ENCODE measurements at places on chromosomes 5 and 9.

DNA sequence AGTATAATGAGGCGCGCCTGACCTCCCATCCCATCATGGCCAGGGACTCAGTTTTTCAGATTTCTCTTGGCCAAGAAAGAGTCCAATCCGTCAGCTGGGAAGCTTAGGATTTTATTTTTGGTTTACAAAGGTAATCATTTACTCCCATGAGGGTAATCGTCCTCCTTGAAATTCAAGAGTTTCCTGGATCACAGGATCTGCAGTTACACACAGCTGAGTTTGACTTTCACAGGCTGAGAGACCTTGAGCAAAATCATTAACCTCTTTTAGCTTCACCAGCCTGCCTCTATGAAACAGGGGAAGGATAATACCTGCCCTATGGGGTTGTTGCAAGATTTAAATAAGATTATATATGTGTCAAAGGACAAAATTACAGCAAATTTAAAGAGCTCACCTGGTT lies 15.4 kb upstream of the AK3 start:
- DNase-seq, result no peak

DNA sequence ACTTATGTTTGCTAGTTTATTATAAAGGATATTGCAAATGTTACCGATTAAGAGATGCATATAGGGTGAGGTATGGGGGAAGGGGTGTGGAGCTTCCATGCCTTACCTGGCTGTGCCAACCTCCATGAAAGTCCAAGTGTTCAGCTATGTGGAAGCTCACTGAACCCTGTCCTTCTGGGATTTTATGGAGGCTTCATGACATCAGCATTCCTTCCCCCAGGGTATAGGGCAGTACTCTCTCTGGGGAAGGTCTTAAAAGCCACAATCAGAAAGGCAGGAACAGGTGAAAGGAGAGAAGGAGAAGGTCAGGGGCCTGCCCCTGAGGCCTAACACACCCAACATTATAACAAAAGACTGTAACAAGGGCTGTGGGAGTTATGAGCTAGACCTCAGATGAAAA lies 592.6 kb downstream of the PDE4D start:
- DNase-seq, result no peak

GRCh38 chr5:32278406-32278805 lies 34.3 kb downstream of the MTMR12 start:
- no peak for DNase-seq

- no peak for DNase-seq
These were observed 3.5 kb downstream of the ARL15 start for GRCh38 chr5:54306893-54307292.

DNA sequence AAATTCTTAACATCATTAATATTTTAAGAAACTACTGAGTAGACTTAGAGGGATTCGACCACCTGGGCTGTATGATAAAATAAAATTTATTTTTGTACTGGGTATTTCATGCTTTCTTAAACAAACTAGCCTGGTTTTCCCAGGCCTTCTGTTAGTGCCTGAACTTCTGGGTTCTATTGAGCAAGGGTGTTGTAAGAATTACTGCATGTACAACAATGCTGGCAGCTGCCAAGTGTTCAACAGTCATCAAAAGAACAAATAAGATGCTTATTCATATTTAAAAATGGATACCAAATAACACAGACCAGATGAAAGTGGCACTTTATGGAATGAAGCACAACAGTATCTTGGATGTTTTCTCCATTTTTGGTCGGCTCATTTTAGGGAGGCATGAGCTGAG lies 123.2 kb upstream of the FBXL7 start:
- no peak for DNase-seq
